Activated naive CD4-positive, alpha-beta T cell (primary cell): ENCODE measurements at places on chromosomes 1 and 21.

DNA sequence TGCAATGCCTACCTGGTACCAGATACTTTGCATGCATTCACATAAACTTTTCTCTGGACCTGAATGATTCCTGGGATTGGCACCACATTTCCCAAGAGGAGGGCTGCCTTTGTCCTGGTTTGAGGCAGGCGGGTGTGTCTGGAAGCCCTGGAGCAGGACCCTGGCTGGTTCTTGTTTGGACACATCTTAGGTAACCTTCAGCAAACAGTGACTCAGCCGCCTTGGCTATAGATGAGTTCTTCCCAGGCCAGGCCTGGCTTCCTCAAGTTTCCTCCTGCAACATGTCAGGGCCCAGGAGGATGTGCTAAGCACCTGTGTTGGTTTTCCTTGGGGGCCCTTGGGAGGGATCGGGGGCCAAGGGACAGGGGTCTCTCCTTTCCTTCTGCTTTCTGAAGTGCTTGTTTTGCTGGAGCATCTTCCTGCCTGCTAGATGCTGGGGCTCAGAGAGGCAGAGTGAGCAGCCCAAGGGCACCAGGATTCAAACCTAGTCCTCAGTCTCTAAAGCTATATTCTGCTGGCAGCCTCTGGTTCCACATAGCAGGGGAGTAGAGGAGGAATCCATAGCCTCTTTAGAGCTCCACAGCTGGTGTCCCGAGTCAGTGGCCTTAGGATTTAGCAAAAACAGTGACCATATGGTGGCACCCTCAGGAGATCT, 38.2 kb downstream of the PAX7 start:
- DNase-seq: no peak

DNA sequence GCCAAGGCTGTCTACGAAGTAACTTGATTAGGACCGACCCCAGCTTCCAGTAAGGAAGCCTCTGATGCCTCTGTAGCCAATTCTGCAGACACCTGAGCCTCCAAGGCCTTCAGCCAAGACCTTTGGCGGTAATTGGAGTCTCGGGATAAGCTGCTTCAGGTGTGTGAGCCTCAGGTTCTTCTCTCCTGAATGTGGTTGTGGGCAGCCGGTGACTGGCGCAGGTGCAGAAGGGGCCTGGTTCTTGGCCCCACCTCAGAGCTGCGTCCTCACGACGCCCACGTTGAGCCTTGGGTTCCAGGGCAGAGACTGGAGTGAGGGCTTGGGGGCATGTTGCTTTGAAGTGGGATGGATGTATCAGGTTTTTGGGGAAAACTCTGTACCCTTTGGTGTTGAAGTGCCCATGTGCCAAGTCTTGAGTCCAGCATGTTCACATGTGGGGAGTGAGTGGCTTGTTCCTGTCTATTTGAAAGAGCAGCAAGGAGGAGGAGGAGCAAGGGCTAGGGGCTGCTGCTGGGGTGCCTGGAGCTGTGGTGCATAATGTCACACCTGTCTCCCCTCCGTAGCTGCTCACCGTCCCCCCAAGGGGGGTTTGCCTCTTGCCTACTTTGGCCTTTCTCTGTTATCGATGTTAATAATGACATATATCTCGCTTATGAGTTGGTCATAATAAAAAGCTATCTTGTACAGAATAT, 1.4 kb downstream of the PSEN2 start:
- no peak for DNase-seq

GRCh38 chr21:37412603-37413360, 46.2 kb downstream of the DYRK1A start:
- no peak for DNase-seq

- no peak for DNase-seq
Measured at GRCh38 chr21:19508844-19509243, 1105.3 kb upstream of the TMPRSS15 start.
